Upper lobe of left lung (tissue), 6 donors: ENCODE measurements at places on chromosomes 2 and 18. TPM values are rescaled to one million over a fixed set of nuclear protein-coding genes. Genes with fewer than 3 reads are reported as not detected.

DNA sequence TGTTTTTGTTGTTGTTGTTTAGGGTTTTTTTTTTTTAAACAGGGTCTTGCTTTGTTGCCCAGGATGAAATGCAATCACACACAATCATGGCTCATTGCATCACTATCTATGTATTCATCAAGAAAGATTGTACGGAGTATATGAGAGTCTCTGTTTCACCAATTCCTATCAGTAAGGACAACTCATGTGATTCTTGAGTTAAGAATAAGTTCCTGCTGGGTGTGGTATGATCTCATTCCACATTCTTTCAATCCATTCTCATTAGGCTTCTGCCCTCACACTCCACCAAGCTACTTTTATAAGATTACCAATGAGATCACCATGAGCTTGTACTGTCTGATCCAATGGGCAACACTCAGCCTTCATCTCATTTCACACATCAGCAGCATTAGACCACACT lies 9.1 kb upstream of the AP1S3 start:
- no peak for DNase-seq

DNA sequence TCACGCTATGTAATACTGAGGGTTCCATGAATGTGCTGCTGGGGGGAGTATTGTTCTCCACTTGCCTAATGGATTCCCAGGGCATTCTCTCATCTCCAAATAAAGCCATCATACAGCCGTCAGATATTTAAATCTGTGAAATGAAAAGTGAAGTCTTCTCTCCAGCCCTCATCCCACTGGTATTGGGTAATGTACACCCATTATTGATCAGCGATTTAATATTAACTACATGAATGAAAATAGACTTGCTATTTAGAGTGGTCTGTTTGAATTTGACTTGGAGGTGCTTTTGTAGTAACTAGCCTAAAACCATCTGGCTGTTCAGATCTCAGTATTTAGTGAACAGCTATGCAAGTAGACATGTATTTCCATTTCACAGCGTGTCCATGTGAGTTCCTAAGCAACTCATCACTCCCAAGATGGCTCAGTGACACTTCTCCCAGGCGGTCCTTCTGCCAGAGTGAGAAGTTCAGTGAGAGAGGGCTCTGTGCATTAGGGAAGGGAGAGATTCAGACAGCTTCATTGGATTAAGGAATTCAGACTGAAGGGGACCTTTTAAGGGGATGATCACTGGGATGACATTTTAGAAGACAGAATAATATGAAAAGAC lies 140.7 kb downstream of the WDSUB1 start:
- DNase-seq: no peak

- no peak for DNase-seq
These were observed 464.5 kb upstream of the MYT1L start for GRCh38 chr2:2795438-2796091.

DNA sequence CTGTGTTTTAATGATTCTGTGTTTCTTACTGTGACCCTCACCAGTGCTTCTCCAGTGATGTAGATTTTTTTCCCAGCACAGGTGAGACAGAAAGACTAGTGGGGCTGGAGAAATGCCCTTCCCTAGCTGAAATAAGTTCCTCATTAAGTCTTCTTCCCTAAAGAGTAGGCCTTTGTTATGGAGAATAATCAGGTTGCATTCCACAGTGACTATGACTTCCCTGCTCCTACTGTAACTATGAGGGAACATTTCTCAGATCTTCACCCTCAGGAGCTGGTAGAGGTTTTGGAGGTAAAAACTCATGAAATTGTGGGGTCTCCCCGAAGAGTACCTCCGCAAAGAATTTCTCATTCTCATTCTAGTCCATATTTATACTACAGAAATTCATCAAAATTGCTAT lies 286.2 kb downstream of the GRB14 start:
- no peak for DNase-seq

DNA sequence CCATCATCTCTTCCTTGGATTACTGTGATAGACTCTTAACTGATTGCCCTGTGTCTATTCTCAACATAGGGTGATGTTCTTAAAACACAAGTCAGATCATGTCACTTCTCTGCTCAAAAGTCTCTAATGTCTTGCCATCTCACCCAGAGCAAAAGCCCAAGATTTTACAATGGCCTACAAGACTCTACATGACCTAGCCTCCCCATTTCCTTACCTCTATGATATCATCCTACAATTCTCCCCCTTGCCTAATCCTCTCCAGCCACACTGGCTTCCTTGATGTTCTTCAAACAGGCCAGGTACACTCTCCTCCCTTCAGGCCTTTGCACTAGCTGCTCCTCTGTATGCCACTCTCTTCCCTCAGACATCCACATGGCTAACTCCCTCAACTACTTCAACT lies 55.1 kb downstream of the ROCK1 start:
- DNase-seq: no peak

DNA sequence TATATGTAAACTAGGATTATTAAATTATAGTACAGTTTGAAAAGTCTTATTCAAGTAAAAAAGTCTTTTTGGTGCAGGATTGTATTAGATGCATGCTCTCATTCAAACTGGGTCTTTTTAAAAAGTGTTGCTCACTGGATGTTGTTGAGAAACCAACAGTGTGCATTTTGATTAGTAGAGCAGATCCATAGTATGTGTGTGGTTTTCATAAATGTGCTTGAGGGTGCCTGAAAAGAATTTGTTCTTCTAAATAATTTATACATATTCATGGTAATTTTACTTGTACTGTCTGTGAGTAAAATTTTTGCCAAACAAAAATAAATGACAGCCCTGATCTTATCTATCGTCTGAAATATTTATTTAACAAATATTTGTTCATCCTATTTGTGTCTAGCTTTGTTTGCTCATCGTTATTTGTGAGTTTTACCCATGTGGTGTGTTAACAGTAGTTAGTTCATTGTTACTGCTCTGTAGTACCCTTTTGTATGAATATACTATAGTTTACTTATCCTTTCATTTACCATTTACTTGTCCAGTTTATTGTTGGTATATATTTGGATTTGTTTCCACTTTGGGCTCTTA lies 50.4 kb downstream of the PTPN4 start:
- DNase-seq: no peak

DNA sequence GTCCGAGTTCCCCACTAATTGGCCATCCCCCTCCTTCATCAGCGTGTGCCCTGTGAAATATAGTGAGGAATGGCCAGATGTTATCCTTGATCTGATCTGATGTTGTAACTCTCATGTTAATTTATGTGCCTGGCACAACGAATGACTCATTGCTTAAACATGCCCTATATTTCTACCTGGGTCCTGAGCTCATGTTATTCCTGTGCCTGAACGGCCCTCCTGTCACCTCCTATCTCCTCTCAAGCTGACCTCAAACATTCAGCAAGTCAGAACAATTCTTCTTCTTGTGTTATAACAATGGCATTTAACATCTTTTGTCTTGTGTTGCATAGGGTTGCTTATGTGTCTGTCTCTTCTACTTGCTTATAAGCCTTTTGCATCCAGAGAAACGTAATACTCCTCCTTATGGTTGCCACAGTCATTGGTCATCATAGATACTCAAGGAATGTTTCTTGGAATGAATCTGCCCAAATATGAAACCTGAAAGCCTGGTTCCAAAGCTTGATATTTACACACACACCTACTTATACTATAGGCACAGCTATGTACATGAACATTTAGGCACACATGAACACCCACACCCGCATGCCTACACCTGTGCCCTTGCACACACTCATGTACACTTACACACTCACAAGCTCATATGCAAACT lies 80.2 kb upstream of the PHLPP1 start:
- no peak for DNase-seq

DNA sequence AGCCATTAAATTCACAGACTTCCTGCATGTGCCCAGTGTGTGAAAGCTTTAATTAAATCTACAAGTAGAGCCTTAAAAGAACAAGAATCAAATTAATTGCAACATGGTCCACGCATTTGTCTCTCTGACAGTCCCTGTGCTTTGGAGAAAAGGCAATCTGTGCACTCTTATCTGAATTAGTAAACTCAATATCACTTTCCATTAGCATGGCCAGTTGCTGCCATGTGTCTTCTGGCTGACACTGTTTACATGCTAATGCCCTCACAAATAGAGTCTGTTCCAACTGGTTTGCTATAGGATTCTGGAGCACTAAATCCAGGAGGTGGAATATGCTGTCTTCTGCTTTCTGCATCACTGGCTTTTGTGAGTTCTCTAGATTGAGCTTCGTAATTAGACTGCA lies 434.5 kb upstream of the RAB12 start:
- no peak for DNase-seq

- DNase-seq: no peak
These were observed 33.3 kb downstream of the NDUFA10 start for GRCh38 chr2:239991689-239992314.

TNFRSF11A gene
- total RNA-seq: 5.2 TPM

NHEJ1 gene
- total RNA-seq: 13.2 TPM

- no peak for DNase-seq
These were observed 245.7 kb downstream of the IKZF2 start for GRCh38 chr2:212905640-212906201.

DNA sequence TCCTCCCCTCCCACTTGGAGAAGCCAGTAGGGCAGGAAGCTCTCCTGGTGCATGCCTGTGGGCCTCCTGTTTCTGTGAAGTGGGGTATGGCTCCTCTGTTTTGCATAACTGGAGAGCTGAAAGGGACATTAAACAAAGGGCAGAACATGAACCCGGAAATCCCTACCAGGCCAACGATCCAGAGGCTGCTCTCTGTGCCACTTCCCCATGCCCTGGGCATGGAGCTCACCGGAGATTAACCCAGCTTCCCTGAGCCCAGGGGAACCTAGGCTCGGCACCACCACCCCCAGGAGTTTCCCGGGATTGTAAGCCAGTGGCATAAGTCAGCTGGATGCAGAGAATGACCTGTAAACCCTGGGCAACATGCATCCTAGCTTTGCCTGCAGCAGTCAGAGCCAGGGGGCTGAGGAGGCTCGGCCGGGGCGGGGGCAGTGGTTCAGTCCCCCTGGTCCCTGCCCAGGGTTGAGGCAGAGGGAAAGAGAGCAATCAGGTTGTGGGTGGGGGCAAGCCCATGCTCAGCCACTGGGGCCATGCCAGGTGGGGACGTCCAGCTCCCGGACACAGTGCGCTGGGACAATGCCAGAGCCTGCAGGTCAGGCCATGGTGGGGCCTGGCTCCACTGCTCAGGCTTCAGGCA lies 49.5 kb downstream of the TIMM21 start:
- DNase-seq: peak; percentile 77

DNA sequence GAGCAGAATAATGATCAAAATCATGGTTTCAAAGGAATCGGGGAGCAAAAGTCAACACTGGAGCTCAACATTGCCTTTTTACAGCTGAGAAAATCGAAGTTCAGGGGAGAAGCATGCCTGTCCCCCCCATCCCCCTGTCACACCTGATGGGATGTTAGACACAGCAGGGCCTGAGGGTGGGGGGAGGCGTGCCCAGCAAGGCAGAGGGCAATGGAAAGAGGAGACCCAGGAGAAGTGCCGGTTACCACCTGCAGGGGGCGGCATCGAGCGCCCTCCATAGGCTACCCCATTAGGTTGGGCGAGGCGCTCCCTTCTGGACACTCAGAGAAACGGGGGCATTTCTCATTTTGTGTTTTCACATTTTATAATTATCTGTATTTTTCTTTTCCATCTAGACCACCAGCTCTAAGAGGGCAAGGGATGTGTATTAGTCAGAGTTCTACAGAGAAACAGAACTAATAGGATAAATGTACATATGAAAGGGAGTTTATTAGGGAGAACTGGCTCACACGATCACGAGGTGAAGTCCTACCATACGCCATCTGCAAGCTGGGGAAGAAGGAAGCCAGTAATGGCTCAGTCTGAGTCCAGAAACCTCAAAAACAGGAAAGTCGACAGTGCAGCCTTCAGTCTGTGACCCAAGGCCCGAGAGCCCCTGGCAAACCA lies 271.3 kb downstream of the LRATD1 start:
- peak; percentile 58 for DNase-seq

DNA sequence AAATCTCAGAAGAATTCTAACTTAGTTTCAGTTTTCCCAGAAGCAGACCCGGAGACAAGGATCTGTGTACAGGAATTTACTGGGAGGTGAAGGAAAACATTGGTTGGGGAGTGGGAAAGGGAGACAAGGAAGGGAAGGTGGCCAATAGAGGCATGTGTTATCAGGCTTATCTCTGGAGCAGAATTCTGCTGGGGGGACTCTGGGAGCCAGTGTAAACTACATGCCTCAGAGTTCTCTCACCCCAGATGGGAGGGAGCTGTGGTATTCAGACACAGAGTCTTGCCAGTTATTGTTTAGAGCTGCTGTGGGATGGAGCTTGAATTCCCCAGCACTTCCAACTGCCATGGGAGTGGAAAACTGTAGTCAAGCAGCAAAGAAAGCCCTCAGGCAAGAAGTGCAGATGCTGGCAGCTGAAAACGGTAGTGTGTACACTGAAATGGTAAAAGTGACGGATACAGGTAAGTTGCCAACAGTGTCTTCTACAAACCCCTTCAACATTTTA lies 19.0 kb downstream of the DNPEP start:
- DNase-seq: no peak
